ENCODE measurements at places on chromosomes 5 and 9.
A peak's percentile ranks its signal among the peaks of the same experiment; 100 is the strongest.

- no peak overlapping the region for H3K27ac ChIP-seq
- no peak overlapping the region for H3K4me3 ChIP-seq
- no peaks in the 10 kb centered on the region for H3K27me3 ChIP-seq
- no peaks in the 10 kb centered on the region for H3K36me3 ChIP-seq
- no peak for ATAC-seq
- H3K4me1 ChIP-seq, result no peaks in the 10 kb centered on the region
Observed at GRCh38 chr5:100232736-100233135, 302.4 kb upstream of the FAM174A start.

- H3K27me3 ChIP-seq, result no peaks in the 10 kb centered on the region
- no peak overlapping the region for H3K4me3 ChIP-seq
- H3K36me3 ChIP-seq, result peaks cover 30% of the 10 kb centered on the region
- peaks cover 18% of the 10 kb centered on the region for H3K4me1 ChIP-seq
Observed at GRCh38 chr5:149493316-149493715, 57.9 kb downstream of the CSNK1A1 start.

GRCh38 chr5:140362875-140363630, 3.1 kb downstream of the SLC4A9 start:
- no peaks in the 10 kb centered on the region for H3K4me1 ChIP-seq
- H3K36me3 ChIP-seq, result no peaks in the 10 kb centered on the region
- H3K27ac ChIP-seq, result no peak overlapping the region
- no peaks in the 10 kb centered on the region for H3K27me3 ChIP-seq
- H3K4me3 ChIP-seq, result peak overlapping the region; percentile 33

- no peak overlapping the region for H3K27ac ChIP-seq
- peaks cover 7% of the 10 kb centered on the region for H3K27me3 ChIP-seq
- H3K4me3 ChIP-seq, result no peak overlapping the region
- no peaks in the 10 kb centered on the region for H3K36me3 ChIP-seq
- ATAC-seq, result no peak
- no peaks in the 10 kb centered on the region for H3K4me1 ChIP-seq
Observed at GRCh38 chr5:10469253-10470050, 27.8 kb downstream of the ROPN1L start.

DNA sequence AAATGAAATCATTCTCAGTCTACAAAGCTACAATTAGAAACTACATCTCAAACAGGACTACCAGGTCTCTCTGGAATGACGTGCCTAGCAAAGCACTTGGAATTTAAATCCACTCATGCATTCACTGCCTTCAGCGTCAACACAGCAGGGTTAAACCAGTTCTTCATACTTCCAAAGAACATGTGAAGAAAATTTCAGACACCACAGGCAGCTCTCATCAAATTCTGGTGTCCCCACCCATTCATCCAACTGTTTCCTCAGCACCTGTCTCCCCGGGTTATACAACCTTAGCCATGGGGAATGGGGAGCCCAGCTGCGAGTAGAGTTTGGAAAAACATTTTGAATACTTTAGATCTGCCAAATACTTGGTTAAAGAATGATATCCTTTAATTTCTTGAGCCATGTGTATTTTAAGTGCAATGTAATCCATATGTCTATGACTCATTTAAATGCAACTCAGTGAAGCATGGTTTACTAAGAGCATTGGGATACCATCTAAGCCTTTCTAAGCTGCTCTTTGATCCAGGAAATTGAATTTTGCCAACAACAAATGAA, 17.5 kb downstream of the ADAM19 start:
- no peak overlapping the region for H3K4me3 ChIP-seq
- no peak for ATAC-seq
- peaks cover 34% of the 10 kb centered on the region for H3K4me1 ChIP-seq
- peak overlapping the region; percentile 86 for H3K27ac ChIP-seq

- H3K27ac ChIP-seq, result no peak overlapping the region
- ATAC-seq, result no peak
- H3K36me3 ChIP-seq, result no peaks in the 10 kb centered on the region
- no peak overlapping the region for H3K4me3 ChIP-seq
Observed at GRCh38 chr5:173041881-173042762, 14.0 kb upstream of the CREBRF start.

GRCh38 chr5:109704282-109704952, 14.7 kb downstream of the MAN2A1 start:
- peak overlapping the region; percentile 69 for H3K27ac ChIP-seq
- H3K27me3 ChIP-seq, result no peaks in the 10 kb centered on the region
- no peaks in the 10 kb centered on the region for H3K36me3 ChIP-seq
- H3K4me3 ChIP-seq, result no peak overlapping the region

DNA sequence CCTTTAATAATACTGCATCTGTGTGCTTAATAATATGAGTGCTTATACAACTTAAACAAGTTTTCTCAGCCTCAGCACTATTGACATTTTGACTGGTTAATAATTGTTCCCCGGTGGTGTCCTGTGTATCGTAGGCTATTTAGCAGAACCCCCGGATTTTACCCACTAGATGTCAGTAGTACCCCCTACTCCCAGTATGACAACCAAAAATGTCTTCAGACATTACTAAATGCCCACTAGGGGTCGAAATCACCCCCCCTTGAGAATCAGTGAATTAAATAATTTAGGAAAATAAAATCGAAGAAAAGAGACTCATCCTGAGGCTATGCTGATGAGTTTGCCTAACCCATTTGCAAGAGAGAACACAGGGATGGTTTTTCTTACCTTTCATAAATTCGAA, 166.3 kb downstream of the ATP10B start:
- H3K36me3 ChIP-seq, result no peaks in the 10 kb centered on the region
- H3K27ac ChIP-seq, result no peak overlapping the region
- H3K4me3 ChIP-seq, result no peak overlapping the region
- no peaks in the 10 kb centered on the region for H3K4me1 ChIP-seq

GRCh38 chr5:1507457-1507856, 16.3 kb downstream of the LPCAT1 start:
- H3K36me3 ChIP-seq, result no peaks in the 10 kb centered on the region
- H3K4me1 ChIP-seq, result no peaks in the 10 kb centered on the region
- H3K27me3 ChIP-seq, result no peaks in the 10 kb centered on the region
- no peak overlapping the region for H3K27ac ChIP-seq
- no peak for ATAC-seq

GRCh38 chr9:107755246-107755645, 265.7 kb upstream of the KLF4 start:
- H3K4me1 ChIP-seq, result peaks cover 35% of the 10 kb centered on the region
- H3K4me3 ChIP-seq, result no peak overlapping the region
- no peaks in the 10 kb centered on the region for H3K27me3 ChIP-seq
- H3K27ac ChIP-seq, result no peak overlapping the region
